ENCODE measurements at places on chromosomes 4 and X.

DNA sequence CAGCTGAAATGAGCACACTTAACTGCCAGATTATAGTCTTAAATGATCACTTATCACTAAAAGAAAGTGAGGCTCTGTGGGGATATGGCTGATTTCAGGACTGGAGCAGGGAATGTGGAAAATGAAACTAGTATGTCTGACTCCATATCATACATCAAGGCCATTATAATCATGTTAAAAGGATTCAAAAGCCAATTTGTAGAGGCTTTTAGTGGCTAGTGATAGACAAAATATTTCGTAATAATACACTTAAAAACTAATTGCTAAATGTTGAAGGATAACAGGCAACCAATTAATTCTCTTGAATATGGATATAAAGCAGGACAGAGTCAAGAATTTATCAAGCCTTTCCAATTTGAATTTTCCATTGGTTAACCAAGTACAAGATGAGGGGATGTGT is 358.1 kb upstream of the NDST3 start:
- no peak for DNase-seq

- DNase-seq, result no peak
Observed at GRCh38 chrX:118156254-118156952, 39.8 kb upstream of the KLHL13 start.

GRCh38 chr4:38314663-38315062 is 349.3 kb upstream of the KLF3 start:
- no peak for DNase-seq

DNA sequence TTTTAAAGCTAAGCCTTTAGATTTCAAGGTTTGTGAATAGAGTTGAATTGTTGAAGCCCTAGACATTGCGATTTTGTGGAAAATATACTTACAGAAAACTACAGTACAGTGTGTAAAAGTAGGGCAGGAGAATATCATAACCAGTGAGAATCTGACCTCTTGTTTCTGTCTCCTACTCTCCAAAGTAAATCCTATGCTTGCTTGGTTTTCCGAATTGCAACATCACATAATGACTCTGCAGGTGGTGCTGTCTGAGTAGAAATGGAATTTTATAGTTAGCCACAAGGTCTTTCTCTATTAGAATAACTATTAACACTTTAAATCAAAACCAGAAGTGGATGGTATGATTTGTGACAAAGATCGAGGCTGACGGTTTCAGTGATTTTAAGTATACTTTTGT is 505.6 kb downstream of the RAPGEF2 start:
- DNase-seq, result no peak

- DNase-seq, result no peak
Observed at GRCh38 chrX:7787714-7788113, 55.3 kb upstream of the VCX start.

GRCh38 chr4:123941306-123941705 is 544.7 kb downstream of the SPRY1 start:
- DNase-seq, result no peak

DNA sequence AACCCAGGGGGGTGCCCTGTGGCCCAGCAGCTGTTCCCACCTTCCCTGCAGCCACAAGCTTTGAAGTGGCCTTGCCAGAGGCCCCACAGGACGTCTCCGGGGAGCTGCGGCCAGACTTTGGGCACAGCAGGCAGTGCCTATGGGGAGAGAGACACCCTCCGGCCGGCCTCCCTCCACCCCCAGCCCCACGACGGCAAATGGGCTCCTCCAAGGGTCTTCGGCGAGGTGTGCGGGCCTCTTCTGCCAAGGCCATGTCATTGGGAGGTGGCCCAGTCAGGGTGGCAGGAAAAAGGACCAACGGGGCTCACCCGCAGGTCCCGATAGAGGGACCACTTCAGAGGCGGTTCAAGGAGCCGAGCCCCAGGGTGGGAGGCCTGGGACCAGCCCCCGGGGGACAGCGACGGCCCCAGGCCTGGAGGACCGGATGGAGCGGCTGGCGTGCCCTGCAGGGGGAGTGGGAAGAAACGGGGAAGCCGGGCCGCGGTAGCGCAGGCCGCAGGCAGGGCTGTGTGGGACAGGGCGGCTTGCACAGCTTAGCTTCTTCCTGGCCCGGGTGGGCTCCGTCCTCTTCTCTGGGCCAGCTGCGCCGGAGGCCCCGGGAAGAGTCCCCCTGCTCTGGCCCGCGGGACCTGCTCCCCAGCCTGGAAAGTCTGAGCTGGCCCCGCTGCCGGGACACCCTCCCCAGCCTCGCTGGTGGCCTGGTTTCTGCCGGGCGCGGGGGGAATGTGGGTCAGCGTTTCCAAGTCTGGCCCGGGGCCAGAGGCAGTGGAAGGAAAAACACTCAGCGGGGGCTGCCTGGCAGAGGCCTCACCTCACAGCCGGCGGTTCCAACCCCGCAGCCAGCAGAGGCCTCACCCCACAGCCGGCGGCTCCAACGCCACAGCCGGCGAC is 21.9 kb upstream of the SPON2 start:
- no peak for DNase-seq

DNA sequence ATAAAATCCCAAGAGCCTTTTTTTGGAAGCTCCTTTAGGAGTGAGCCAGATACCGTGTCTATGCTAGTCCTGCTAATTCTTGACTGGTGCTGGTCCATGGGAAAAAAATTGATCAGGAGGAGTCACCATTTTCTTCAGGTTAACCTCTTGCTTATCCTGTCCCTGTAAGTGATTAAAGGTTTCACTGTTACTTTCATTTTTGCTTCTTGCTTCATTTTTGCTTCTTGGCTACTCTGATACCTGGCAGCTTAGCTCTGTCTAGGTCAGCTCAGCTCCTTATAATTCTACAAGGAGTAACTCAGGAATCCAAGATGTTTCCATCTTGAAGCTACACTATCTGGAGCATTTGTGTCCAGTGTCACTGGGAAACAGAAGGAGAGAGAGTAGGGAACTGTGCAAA is 45.7 kb downstream of the AFM start:
- no peak for DNase-seq

GRCh38 chrX:97639526-97639925 is 755.8 kb downstream of the RPA4 start:
- DNase-seq, result no peak

DNA sequence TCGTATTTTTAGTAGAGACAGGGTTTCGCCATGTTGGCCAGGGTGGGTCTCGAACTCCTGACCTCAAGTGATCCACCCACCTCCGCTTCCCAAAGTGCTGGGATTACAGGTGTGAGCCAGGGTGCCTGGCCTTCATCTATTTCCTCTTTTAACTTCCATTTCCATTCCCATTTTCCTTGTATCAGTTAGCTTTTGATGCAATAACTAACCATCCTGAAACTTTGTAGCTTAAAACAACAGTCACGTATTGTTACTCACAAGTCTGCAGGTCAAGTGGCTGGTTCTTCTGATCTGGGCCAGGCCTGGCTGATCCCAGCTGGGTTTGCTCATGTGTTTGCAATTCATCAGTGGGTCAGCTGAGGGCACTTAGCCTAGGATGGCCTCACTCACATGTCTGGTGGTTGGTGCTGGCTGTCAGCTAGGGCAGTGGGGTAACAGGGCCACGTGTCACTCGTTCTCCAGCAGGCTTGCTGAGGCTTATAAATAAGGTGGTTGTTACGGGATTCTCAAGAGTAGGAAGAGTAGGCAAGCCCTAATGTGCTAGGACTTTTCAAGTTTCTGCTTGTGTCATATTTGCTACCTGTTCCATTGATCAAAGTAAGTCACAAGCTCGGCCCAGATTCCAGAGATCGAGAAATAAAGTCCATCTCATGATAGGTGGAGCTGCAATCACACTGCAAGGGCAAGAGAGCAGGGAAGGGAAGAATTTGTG is 88.2 kb downstream of the SOWAHB start:
- DNase-seq, result no peak

- no peak for DNase-seq
Observed at GRCh38 chrX:65677954-65678469, 10.6 kb downstream of the MSN start.

GRCh38 chr4:67909905-67910584 is 26.2 kb upstream of the TMPRSS11D start:
- no peak for DNase-seq

GRCh38 chrX:71301195-71301924 is at the start of gene ITGB1BP2:
Gene ITGB1BP2, plus strand, starts transcription at chrX:71301750. Its CDS starts 57 bp downstream, at chrX:71301807.
- no peak for DNase-seq

DNA sequence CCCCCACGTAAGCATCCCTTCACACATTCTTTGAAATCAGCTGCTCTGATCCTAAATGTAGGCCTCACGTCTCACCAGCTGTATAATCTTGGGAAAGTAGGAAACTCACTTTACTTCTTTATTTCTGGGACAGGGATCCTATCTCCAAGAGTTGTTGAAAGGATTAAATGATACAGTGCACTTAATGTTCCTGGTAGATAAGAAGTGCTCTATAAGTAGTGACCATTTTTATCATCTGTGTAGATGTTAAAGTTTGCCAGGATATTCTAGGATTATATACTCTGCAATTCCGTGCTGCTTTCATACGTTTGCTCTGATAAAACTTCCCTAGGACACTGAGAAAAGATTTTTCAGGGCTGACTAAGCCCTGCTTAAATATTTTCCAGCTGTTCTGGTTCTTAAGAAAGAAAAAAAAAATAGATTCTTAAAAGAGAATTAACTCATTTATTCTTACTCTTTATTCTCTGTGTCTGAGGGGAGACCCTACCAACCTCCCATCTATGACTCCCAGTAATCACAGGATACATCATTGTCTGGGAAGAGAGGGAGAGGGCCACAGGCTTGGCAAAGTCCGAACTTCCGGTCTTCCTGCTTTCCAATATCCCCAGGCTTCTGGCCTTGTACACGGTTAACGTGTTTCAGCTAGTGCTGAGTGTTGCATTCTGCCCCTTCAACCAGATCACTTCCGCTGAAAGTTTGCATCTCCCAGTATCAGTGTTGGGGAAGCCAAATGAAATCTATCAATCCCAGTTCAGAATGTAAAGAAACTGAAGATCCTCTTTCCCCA is 269.2 kb downstream of the TRIML1 start:
- DNase-seq, result no peak

GRCh38 chr4:40200875-40201801 is 4.3 kb downstream of the RHOH start:
- DNase-seq, result no peak

DNA sequence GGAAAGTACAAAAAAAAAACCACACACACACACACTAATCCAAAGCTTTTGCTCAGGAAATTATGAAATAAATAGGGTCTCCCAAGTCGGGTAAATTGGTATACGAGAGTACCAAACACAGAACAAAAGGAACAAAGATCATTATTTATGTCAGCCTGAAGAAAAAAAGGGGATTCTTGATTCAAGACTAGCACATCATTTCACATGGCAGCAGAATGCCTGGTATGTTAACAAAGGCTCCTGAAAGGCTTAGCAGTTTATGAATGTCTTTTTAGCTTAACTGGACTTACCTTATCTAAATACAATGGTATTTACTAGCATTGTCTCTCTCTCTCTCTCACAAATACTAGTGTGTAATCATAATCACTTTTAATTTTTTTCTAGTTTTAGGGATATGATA is 11.3 kb downstream of the RAP2C start:
- DNase-seq, result no peak

GRCh38 chr4:88352062-88352740 is 26.5 kb upstream of the HERC6 start:
- no peak for DNase-seq

DNA sequence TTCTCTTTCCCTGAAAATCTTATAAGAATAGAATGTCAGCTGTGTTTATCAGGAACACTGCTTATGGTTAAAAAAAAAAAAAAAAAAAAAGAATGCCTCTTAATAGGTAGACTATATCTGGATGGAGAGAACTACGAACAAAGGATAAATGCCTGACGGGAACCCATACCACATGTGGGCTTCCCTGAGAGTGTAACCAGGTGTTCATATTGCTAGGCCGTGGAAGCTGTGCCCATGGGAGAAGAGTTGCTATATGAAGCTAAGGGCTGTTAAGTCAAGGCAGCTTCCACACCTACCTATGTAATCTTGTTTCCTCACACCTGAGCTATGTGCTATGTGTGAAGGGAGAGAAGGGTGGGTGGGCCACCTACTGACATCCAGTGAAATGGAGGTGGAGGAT is 27.3 kb downstream of the TMEM184C start:
- DNase-seq, result no peak

DNA sequence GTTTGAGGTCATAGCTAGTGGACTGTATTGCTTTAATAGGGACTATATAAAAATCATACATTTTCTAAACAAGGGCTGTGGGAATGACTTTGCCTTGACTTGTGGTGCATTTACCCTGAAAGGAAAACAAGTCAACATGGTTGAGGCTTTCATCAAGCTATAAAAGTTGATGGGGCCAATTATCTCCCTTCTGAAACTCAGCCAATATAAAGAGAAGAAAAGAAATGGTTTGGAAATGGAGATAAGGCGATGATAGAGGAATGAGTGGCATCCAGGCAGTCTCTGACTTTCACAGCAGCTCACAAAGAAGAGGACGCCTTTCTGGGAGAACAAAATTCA is 118.7 kb downstream of the SMARCA1 start:
- no peak for DNase-seq

- DNase-seq, result no peak
Observed at GRCh38 chr4:11900359-11900758, 471.7 kb upstream of the HS3ST1 start.

GRCh38 chrX:15564981-15565579 is 35.7 kb downstream of the ACE2 start:
- DNase-seq, result no peak

- DNase-seq, result no peak
Observed at GRCh38 chrX:13750204-13750603, 15.7 kb downstream of the OFD1 start.

- DNase-seq, result no peak
Observed at GRCh38 chr4:94588896-94589693, 137.4 kb downstream of the PDLIM5 start.

GRCh38 chr4:151358266-151358665 is 32.9 kb upstream of the SH3D19 start:
- no peak for DNase-seq

DNA sequence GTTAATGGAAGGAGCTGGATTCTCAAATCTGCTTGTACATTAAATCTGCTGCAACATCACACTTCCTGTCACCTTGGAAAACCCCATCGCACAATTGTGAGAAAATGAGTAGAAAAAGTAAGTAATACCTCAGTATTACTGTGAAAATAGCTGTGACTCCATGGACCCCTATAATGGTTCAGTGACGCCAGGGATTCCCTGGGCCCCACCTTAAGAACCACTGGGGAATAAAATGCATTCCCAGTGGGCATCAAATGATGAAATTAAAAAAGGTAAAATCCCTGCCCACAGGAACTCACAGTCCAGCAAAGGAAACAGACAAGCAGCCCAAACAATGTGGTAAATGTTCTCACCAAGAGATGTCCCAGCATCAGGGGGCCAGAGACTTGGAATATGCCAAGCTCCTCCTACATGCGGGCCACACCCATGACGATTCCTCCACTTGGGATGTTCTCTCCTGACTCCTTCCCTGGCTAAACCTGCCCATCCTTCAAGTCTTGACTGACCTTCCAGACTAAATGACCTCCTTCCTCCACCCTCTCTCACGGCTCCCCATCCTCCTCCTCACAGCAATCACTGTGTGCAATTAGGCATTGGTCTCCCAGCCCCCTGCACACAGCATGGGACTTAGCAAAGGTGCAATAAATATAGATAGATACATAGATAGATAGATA is 2.6 kb downstream of the EVC2 start:
- DNase-seq, result no peak

GRCh38 chrX:139759637-139760036 is 51.7 kb upstream of the MCF2 start:
- DNase-seq, result no peak

GRCh38 chr4:55386073-55386472 is 9.7 kb upstream of the TMEM165 start:
- no peak for DNase-seq
